ENCODE measurements at places on chromosomes 3 and 15.

GRCh38 chr3:29932696-29933325, 651.9 kb downstream of the RBMS3 start:
- no peak for DNase-seq

GRCh38 chr3:65577843-65578430, 460.8 kb downstream of the MAGI1 start:
- no peak for DNase-seq

DNA sequence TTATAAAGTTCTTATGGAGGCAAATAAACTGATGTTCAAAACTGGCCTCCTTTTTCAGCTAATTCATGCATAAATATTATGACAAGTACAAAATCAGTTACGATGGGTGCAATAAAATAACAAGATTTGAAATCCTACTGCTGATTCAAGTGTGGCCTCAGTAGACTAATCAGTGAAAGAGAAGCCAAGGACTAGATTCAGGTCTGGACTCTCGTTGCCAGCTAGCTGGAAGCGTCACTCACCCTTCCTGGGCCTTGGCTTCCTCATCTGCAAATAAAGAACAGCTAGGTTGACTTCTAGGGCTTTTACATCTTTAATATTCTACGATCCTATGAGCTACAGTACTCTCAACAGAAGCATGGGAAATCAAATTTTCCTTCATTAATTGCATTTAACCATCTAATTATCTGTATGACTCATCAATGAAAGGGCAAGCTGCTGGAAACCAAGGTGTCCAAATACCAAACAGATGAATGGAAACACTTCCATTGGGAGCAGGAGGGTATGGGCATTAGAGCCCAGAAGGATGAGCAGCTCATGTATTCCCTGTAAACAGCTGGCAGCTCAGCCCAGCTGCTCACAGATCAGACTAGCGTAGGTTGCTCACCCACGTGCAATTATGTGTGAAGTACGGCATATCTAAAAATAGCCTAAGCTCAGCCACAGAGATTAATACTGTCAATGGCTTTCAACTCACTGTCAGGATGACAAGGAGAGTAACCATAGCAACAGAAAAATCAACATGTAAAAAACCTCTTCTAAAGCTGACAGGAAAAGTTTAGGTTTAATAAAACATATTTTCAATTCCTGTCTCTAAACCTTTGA, 294.8 kb downstream of the PLCL2 start:
- no peak for DNase-seq

GRCh38 chr3:185979721-185980121, 41.9 kb upstream of the TRA2B start:
- DNase-seq, result no peak

DNA sequence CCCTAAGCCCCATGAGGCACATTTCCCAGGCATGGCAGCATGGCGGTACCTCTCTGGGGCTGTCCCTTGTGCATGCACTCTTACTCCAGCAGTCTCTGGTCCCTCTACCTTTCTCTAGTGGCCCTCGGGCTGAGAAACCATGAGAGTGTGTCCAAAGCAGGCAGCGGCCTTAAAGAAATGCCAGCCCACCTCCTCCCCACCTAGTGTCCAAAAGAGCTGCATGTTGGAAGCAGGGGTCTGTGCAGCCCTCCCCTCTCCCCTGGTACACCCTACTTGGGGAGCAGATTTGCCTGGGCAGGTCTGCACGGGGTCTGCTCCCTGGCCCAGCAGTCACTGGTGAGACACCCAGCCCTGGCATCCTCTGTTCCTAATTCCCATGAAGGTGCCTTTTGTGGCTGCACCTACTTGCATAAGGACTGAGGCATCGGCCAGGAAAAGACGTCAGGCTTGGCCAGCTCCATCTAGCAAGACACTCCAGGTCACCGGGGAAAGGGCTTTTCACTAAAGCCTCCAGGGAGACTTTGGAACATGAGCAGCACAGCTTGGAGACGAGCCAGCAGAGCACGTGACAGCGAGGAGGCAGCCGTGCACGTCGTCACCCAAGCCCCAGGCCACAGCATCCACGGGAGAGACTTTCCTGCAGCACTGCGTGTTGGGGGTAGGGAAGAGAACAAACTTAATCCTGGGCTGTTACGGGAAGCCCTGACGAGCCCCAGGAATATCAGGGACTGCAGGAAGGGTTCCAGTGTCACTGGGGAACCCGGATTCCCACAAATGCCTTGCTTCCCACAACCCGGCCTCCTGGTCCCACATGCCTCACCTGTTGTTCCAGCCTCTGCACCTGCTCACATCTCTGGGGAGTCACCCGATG, 38.8 kb downstream of the TM2D3 start:
- DNase-seq, result no peak

- DNase-seq, result peak; percentile 17
Measured at GRCh38 chr3:46892285-46893145, 15.0 kb downstream of the PTH1R start.

GRCh38 chr3:172546105-172546504, 22.9 kb upstream of the TNFSF10 start:
- DNase-seq, result no peak

- no peak for DNase-seq
Measured at GRCh38 chr3:138673641-138674530, 65.3 kb downstream of the FAIM start.

DNA sequence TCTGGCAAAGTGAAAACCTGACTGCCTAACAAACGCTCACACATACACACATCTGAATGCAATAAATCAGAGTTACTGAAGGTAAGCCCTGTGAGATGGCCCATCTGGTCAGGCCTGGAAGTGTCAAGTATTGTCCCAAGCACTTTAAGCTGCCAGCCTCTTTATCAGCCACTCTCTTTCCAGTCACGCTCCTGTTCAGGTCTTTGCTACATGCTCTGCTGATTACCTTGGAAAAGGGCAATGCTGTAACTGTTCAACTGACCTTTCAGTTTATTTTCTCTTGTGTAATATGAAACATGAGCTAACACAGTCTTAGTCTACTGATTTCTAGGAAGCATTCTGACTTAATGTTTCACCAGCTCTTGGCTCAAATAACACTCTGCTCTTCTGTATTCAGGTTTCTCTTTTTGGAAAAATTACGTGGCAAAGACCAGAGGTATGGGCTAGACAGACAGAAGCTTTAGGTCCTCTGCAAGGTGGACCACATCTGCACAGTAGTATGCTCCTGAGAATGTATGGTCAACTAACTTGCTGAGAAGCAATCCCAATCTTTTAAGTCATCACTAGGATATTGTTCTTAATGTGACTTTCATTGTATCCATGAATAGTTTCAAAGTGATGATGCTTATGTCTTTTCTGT, 44.5 kb downstream of the GBE1 start:
- DNase-seq, result no peak

- DNase-seq, result no peak
Measured at GRCh38 chr15:67196222-67196621, 58.2 kb downstream of the AAGAB start.

- no peak for DNase-seq
Measured at GRCh38 chr3:4290272-4290893, 12.8 kb upstream of the SETMAR start.

GRCh38 chr15:31258260-31258659, 68.4 kb upstream of the KLF13 start:
- no peak for DNase-seq

DNA sequence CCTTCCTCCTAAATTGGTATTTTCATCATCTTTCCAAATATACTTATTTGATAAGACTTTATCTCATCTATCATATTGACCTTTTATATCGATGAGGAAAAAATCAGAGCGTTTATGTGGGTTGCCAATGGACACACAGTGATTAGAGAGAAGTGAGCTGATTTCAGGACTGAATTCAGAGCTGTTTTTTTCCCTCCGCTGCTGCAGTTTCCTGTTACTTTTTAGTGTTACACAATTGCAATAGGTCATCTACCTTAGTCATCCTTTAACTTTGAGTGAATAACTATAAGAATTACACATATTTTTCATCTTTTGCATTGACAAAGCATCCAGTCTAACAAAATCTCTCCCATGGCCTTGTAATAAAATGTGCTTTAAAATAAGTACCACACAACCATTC, 266.3 kb upstream of the CNTN4 start:
- no peak for DNase-seq

- DNase-seq, result no peak
Measured at GRCh38 chr15:100457201-100457600, 71.5 kb downstream of the CERS3 start.

DNA sequence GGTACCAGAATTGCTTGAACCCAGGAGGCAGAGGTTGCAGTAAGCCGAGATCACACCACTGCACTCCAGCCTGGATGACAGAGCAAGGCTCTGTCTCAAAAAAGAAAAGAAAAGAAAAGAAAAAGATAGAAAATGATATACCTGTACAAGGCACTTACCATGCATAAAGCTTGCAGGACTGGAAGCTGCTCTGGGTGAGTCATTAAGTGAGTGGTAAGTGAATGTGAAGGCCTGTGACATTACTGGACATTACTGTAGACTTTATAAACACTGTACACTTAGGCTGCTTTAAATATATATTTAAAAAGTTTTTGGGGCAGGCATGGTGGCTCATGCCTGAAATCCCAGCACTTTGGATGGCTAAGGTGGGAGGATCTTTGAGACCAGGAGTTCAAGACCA, 99.2 kb downstream of the SLMAP start:
- no peak for DNase-seq
